ENCODE measurements at places on chromosomes 5 and 9.

GRCh38 chr9:82991671-82992070 lies 71.3 kb downstream of the RASEF start:
- DNase-seq, result no peak

- no peak for DNase-seq
Measured at GRCh38 chr9:121851641-121852091, 200.2 kb downstream of the DAB2IP start.

DNA sequence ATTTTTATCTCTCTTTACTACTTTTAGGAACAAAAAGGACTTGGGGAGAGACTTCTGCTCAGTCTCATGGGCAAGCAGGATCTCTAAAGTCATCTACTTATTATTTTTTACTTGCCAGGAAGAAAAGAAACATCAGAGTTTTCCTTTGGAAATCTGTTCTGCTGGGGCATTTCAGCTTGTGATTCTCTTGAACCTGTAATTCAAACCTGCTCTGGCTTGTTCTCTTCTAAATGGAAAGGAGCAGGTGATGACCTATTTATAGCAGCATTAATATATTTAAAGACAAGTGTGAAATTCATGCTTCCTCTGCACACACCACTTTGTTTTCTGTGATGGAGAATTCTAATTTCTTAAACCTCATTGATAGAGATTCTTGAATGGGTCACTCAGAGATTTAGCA lies 2.0 kb downstream of the ADCY2 start:
- no peak for DNase-seq

DNA sequence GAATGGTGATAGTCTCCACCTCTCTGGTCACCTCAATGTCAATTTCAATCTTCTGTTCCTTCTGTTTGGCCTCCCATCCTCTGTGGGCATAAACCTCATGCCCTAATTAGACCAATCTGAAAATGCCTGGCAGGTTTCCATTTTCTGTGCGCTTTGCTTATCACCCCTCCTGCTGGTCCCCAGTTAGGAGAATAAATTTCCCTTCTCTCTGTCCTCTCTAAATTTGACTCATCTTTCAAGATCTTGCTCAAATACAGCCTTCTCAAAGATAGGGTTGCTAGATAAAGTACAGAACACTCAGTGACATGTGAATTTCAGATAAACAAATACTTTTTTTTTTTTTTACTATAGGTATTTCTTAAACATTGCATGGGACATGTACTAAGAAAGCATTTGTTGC lies 69.4 kb upstream of the CD180 start:
- no peak for DNase-seq

- no peak for DNase-seq
Measured at GRCh38 chr9:121294151-121294743, 26.3 kb downstream of the GSN start.

DNA sequence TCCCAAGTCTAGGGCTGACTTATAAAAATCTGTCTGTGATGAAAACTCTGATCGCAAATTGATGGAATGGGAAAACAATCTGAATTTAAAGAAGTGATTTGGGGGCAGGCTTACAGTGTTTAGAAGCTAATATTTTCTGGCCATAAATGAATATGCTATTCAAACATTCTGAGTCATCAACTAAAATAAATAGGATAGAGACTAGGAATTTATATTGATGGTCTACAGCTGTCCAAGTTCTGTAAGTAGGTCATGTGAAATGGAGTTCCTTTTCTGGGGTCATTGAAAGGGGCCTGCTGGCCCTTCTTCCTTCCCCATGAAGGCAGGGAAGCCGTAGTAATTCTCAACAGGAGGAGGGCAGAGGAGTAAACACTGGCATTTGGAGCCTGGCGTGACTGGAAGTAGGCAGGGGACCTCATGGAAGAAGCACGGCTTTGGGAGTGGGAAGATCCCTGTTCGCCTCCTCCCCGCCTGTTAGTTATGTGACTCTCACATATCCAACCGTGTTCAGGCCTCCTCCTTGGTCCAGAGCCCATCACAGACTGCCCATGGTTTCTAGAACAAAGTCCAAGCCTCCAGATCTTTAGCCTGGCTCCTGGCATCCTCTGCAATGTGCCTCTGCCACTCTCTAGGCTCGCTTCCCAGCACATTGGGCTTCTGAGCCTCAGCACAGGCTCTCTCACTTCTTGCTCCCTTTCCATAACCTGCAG lies 31.7 kb downstream of the ALG2 start:
- DNase-seq, result no peak

GRCh38 chr5:68220914-68221313 lies 5.4 kb downstream of the PIK3R1 start:
- DNase-seq, result no peak

- DNase-seq, result no peak
Measured at GRCh38 chr9:131559421-131560000, 14.2 kb downstream of the PRRT1B start.

DNA sequence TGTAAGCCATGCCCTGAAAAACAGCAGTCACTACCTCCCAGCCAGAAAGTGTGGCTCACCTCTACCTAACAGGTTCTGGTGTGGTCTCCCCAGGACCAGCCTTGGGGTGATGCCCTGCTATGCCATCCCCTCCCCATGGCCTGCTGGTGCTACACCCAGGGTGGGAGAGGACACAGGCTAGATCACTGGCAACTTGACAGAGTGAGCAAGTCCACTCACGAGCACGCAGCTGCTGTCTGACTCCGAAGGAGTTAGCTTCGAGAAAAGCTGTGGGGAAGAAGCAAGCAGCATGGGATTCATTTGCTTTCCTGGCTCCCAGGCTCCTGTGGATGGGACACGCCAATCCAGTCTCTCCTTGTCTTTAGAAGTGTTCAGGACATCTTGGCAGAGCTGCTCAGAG lies 102.2 kb downstream of the COL5A1 start:
- DNase-seq, result no peak

DNA sequence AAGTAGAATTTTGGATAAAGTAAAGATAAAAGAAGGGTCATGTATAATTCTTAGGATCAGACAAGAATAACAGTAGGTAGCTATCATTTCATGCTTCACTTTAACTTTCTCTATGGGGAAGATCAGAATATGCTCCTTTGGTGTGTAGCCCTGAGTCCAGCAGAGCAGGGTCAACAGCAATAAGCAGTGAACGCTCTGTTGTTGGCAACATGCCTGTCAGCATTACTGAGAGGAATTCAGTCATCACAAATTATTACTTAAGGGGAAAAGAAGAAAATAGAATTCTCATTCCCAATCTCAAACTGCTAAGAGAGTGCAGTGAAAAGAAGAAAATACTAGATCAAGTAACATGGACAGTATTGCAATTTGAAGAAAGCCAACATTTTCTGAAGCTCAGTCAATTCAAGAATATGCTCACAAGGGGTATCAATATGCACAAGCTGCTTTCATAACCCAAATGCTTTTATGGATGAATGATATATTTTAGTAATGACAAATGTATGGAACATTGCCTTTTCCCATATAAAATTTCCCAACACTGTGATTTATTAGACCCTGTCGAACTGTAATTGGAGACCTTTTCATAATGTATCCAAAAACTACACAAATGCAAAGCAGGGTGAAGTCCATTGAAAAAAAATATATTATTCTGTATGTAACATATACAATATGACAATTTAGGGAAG lies 1359.4 kb downstream of the EFNA5 start:
- DNase-seq, result no peak

GRCh38 chr9:84121991-84122523 lies 141.5 kb downstream of the RMI1 start:
- no peak for DNase-seq

GRCh38 chr9:14080959-14081542 lies 232.9 kb downstream of the NFIB start:
- no peak for DNase-seq

DNA sequence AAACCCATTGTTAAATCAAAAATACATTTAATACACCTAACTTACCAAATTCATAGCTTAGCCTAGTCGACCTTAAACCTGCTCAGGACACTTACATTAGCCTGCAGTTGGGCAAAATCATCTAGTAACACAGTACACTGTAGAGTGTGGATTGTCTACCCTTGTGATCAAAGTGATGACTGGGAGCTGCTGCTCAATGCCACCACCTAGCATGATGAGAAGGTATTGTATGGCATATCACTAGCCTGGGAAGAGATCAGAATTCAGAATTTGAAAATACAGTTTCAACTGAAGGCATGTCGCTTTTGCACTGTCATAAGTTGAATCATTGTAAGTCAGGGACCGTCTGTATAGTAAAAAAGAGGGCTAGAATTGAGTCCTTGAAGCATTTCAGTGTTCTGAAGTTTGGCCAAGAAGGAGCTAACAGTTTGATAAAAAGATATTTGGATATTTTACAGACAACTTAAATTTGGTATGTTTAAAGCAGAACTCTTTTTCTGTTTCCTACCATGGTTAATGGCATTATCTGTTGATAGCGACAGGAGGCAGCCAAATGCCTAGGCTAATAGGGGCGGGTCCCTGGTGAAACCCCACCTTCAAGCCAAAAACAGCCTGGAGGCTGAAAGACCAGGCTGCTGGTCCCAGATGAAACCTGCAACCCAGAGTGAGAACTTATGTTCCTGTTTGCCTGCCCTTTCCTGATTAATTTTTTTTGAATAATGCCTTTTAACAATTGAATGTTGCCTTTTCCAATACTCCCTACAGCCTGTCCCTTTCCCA lies 23.0 kb downstream of the SMIM15 start:
- no peak for DNase-seq

GRCh38 chr5:53109056-53109442 lies 508 bp downstream of the MOCS2 start:
- no peak for DNase-seq

- no peak for DNase-seq
Measured at GRCh38 chr5:16593013-16593412, 23.8 kb downstream of the RETREG1 start.

GRCh38 chr5:9538504-9538903 lies 7.4 kb downstream of the SEMA5A start:
- no peak for DNase-seq

DNA sequence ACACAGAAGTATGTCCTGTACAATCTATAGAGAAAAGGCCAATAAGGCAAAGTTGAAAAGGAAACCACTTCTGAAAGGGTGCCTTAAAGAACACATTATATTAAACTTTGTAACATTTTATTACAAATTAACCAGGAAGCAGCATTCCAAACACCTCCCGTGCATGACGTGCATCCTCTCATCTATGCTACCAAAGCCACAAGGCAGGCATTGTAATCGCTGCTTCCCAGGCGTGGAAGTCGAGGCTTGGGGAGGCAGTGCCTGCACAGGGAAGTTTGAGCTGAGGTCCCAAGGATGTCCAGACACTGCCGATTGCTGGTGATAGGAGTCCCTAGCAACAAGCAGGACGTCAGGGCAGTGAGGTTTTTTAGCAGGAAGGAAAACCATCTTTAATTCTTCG lies 44.3 kb upstream of the BARHL1 start:
- DNase-seq, result no peak

- DNase-seq, result no peak
Measured at GRCh38 chr5:62258654-62259053, 47.4 kb upstream of the KIF2A start.

DNA sequence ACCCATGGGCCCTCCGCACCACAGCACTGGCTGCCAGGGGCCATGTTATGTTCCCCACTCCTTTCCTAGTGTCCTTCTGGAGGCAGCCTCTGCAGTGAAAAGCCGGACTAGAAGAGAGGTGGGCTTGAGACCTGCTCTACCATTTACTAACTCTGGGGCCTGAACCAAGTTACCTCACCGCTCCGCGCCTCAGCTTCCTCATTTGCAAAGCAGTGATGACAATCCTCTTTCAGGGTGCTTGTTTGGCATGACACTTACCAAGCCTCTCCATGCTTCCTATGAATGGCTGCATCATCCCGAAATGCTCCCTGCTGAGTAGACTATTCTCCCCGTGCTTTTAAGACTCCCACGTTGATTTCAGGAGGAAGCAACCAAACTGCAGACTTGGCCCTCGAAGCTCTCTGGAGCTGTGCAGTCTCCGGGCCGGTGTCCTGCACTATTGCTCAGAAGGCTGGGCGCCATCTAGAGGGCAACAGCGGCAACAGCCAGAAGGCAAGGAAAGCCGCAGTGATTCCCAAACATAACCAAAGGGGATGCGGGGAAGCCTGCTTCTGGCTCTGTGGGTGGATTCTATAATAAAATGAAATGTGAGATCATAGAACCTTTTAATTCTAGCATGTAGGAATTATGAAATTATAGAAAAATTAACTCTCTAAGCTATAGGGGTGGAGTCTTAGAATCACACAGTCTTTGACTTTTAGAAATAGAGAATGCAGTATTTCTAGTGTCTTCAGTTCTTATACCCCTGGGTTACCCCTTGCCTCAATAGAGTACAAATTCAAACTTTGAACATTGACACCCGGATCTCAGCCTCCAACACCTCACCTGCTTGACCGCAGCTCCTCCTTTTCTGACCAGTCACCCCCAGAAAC lies 599.8 kb upstream of the BRINP1 start:
- no peak for DNase-seq

GRCh38 chr9:79014929-79015699 lies 556.7 kb upstream of the TLE4 start:
- no peak for DNase-seq

DNA sequence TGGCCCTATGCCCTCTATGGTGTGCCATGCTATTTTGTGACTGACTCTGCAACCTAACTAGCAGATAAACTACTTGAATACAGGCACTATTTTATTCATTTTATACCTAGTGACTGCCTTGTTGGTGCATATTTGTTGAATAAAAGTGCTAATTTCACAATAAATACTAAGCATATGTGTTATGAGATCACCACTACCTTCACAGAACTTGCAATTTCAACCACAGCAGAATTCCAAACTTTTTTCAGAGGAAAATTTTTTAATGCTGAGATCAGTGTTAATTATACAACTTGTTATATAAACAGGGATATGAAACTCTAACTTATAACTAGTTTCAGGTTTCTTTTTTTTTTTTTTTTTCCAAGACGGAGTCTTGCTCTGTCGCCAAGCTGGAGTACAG lies 94.8 kb downstream of the NR3C1 start:
- no peak for DNase-seq

GRCh38 chr9:109101810-109102209 lies 17.9 kb downstream of the TMEM245 start:
- DNase-seq, result no peak
